ENCODE measurements at places on chromosomes 12 and 14.

- DNase-seq, result no peak
Observed at GRCh38 chr14:91119556-91120311, 5.9 kb downstream of the DGLUCY start.

DNA sequence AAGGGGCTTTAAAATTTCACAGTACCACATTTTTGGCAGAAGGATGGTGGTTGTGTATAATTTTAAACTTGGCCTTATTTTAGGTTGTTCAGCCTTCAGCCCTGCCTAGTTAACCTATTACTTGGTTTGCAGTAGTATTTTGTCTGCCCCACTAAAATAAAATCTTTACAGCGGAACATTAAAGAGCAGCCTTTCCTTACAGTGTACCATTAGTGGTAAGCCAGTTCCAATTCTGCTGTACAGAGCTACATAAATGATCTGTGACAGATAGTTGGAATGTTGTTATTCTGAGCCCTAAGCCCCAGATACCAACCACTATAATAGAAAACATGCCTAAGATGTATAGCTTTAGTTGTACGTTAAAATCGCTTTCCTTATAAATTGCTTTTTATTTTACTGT, 56.2 kb downstream of the SLC38A6 start:
- no peak for DNase-seq

DNA sequence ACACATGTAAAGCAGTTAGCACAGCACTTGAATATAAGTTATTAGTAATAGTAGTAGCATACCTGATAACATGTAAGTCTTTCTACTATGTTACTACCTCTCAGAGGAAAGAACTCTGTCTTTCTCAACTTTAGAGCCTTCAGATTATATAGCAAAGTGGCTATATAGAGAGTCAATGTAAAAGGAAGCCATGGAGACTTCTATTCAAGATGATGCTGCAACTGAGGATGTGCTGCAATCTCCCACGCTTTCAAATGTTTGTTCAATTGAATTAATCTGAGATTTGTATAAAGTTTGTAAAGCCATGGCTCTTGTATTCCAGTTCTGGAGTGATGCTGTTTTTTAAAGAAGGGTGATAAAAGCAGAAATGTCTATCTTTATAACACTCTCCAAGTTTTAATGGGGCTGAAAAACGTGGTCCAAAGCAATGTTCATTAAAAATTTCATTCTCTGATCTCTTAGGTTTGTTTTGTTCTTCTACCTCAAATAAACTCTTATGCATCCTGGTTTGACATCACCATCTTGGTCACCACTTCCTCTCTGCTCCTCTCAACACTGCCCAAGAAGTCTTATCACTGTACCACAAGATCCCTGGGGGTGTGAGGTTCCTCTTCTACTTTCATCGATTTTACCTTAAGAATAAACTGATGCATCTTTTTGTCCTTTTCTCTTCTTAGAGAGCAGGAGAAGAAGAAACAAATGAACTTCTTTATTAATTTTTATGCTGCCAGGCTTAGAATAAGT, 40.6 kb downstream of the C12orf42 start:
- DNase-seq, result peak; percentile 26

GRCh38 chr14:74638966-74639365, 26.9 kb upstream of the LTBP2 start:
- no peak for DNase-seq

- DNase-seq, result no peak
Observed at GRCh38 chr14:54935958-54936357, 33.3 kb upstream of the GCH1 start.

GRCh38 chr12:68910128-68910527, 22.8 kb downstream of the CPM start:
- no peak for DNase-seq

DNA sequence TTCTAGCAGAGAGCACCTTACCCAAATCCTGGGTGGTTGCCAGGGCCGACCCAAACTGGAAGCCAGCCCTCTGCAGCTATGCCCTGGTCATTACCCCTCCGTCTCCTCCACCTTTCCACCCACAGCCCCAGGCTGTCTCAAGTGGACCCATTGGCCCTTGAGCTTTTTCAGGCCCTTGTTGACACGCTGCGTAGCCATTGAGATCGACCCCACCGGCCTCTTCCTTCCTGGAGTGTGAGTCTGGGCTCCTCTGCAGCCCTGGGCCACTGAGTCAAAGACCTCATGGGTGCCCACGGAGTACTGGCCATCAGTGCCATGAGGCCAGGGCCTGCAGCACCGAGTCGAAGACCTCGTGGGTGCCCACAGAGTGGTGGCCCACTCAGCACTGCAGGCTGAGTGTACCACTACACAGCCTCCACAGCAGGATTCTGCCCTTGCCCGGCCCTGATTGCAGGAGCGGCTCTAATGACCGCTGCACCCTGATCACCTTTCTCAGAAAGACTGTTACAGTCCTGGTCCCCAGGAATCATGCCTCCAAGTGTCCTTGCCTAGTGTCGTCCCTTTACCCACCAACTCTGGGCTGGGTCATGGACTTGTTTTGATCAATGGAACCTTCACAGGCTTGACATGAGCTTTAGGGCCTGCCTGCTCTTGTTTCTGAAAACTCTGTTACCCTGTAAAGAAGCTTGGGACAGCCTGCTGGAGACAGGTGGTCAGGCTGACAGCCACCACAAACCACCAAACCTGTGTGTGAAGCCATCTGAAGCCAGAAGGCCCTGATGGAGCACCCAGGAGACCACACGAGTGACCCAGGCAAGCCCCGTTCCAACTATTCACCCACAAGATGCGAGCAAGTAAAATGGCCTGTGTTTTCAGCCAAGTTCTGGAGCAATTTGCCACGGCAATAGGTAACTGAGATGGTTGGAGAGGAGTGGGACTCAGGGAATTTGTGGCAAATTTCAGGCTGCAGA, 39.6 kb upstream of the TRAF3 start:
- DNase-seq, result no peak

DNA sequence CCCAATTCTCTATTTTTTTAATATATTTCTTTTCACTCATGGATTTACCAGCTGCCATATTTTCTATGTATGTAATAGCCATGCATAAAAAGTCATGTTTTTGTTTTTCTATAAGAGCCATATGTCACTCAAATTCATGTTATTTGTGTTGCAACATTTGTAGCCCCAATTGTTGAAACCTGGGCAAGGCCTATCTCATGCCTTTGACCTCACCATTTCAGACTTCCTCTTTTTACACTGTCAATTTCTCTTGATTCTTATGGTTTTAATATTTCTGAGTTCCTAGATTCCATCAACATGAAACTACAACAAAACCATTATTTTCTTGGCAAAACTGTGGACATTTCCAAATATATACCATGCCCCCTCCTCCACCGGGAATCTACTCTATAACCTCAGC, 647.5 kb downstream of the C12orf50 start:
- no peak for DNase-seq

DNA sequence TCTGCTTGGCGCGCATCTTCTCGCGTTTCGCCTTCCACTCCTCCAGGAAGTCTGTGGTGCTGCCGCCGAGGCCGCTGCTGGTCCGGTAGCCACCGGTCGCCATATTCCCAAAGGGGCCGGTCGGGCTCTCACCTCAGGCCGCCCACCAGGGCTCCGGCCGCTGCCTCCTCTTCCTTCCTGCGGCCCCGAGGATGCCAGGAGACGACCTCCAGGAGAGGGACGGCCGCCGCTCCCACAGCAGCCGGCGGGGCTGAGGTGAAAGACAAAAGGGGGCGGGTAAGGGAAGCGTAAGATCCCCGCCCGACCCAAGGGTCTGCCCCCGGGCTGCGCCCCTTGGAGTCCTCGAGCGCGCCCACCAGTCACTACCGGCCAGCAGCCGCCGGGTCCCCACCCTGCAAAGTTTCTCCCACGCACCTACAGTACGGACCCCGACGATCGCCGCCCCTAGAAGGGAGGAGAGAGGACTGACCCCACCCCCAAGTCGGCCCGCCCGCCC, 574 bp downstream of the PAWR start:
- no peak for DNase-seq

DNA sequence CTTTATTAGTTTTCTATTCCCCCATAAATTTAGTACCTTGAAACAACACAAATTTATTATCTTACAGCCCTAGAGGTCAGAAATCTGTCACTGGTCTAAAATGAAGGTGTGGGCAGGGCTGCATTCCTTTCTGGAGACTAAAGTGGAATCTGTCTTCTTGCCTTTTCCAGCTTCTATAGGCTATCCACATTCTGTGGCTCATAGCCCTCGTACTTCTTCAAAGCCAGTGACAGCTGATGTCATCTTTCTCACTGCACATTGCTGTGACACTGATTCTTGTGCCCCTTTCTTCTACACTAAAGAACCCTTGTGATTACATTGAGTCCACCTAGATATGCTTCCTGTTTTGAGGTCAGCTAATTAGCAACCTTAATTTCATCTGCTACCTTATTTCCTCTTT, 23.2 kb upstream of the DCN start:
- no peak for DNase-seq

DNA sequence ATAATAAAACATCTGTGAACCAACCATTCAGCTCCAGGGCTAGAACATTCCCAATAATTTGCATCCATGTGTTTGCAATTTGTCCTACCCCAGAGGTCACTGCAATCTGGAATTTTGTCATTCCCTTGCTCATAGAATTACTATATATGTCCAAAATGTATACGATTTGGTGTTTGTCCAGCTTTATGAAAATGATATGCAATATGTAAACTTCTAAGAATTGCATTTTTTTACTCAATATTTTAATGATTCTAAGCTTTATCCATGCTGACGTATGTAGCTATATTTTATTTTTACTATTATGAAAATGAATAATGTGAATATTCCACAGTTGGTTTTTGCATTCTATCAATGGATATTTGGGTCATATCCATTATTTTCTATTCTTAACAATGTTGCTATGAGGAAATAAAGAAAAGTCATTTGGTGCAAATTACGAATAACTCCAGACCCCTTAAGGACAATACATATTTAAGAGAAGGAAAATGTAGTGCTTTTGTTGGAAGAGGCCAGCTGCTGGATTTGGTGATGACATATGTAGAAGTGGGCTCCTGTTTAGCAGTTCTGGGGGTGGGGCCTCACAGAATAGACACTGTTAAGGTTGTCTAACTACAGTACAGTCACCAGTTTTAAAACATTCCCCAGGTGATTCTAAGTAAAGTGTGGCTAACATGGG, 139.4 kb downstream of the SLC38A4 start:
- no peak for DNase-seq

GRCh38 chr12:22206111-22206728, 128.3 kb downstream of the ST8SIA1 start:
- DNase-seq, result no peak

DNA sequence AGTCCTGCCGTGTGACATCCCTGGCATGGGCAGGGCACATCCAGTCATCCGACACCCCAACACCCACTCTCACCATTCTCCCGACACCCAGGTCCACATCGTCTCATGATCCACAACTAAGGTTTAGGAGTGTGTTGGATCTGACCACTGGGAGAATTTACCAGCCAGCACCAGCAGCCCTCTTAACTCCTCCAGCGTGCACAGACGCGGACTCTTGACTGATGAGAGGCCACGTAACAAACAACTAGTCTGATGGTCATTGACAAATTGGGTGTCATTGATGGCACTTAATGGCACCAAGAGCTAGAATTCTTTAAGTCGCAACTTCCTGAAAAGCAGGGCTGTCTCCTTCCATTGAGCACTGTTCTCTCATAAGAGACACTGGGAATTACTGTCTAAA, 203.0 kb upstream of the SFSWAP start:
- no peak for DNase-seq

DNA sequence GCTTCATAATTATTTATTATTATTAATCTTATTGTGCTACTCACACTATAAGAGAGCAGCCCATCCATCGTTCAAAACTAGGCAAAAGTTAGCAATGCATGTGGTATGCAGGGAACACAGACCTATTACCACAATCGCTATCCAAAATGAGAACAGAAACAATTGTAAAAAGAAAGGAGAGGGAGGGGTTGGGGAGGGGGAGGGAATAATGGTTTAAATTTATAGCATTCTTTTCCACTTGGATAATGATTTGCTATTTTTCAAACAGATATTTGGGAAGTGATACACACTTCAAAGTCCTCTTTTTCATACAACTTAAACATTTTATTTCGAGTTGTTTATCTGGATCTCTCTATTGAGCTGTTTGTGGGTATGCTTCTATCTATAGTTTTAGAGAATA, 248.6 kb upstream of the SOX5 start:
- DNase-seq, result no peak

- no peak for DNase-seq
Observed at GRCh38 chr14:54211551-54212308, 185.1 kb upstream of the CDKN3 start.

DNA sequence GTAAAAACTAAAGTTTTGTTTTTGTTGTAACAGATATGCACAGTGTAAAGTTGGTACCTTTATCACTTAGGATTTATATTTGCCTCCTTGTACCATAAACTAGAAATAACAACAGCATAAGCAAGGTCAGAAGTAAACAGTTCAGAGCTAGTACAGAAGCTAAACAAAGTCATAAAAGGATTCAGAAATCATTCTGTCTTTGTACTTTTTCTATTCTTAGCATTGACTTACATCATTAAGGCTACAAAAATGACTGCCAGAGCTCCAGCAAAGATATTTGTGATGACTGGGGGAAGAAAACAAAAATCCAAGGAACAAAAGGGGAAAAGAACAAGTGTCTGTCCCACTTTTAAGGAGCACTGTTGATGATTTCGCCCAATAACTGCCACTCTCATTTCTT, 347.2 kb downstream of the CCDC91 start:
- DNase-seq, result no peak

DNA sequence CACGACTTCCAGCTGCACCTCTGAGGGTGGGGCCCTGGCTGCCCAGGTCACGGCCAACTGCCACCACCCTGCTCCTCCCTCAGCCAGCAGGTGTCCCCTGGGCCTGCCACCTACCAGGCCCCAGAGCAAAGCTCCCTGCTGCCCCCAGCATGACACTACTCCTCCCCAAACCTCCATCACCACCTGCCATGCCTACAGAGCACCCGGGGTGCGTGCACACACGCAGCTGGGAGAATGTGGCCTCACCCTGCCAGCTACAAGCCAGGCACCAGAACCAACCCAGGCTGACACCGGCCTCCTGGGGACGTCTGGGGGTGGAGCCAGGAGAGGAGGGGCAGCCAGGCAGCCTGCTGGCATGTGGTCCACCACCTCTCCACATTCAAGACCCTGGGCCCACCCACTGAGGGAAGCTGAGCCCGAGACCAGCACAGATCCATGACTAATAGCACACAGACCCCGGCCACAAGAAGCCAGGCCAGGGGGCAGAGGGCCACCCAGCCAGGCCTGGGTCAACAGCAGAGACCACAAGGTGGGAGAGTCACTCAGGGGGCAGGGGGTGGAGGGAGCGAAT, 3.4 kb downstream of the JAG2 start:
- DNase-seq, result no peak
